Thoracic aorta endothelial cell (primary cell): ENCODE measurements at places on chromosomes 7 and 10. TPM values are rescaled to one million over a fixed set of nuclear protein-coding genes. Genes with fewer than 3 reads are reported as not detected.

Gene GNGT1
- total RNA-seq = not detected in 2 replicates

Gene SPDYE2B
- total RNA-seq = not detected in 2 replicates

Gene OR2A25
- total RNA-seq = not detected in 2 replicates

Gene CCDC172
- total RNA-seq = not detected in 2 replicates

Gene VAX1
- not detected in 2 replicates for total RNA-seq

Gene NFE2L3
- 58.8 and 59.7 TPM in 2 replicates for total RNA-seq
